Stimulated activated CD4-positive, alpha-beta T cell treated with anti-CD3 and anti-CD28 coated beads, Interleukin-2, amount 100 ng/mL, for 48 hours (primary cell): ENCODE measurements at places on chromosomes 12 and 14.

DNA sequence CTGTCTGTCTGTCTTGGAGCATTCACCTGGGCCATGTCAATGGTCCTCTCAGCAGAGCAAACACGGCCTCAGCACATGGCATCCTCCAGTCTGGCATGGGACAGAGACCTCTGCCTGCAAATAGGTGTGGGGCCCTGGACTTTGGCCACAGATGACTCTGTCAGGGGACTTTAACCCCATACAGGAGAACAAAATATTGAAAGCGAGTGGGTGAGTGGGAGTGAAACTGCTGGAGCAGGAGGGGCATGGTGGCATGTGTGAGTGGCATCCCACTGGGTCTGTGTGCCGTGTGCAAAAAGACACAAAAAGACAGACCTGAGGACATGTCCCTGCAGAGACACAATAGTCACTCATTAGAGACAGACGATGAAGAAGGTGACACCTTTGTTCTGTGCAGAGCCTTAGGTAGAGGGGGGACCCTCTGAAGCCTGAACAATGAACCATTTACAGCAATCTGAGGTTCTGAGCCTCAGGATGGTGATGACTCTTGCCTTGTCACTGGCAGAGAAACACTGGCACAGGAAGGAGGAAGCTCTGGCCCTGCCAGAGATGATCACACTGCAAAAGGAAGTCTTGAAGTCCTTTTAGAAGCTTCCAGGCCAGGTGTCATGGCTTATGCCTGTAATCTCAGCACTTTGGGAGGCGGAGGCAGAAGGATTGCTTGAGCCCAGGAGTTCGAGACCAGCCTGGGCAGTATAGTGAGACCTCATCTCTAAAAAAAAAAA is 7.5 kb downstream of the LAG3 start:
- no peak for DNase-seq

DNA sequence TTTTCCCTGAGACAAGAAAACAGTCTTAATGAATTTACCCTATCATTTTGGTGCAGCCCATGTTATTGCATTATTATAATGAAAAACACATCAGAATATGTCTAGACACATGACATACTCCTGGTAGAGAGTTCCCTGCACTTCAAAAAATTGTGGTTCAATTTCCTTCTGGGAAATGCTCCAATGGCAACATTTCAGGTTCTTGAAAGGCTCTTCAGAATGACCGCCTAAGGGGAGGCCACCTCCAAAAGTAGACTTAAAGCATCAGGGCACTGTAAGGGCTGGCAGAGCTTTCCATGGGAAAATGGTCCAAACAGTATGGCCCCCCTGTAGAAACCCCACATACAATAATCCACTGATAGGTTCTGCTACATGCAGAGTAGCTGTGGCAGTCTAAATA is 110.7 kb downstream of the SLC25A21 start:
- DNase-seq, result no peak

DNA sequence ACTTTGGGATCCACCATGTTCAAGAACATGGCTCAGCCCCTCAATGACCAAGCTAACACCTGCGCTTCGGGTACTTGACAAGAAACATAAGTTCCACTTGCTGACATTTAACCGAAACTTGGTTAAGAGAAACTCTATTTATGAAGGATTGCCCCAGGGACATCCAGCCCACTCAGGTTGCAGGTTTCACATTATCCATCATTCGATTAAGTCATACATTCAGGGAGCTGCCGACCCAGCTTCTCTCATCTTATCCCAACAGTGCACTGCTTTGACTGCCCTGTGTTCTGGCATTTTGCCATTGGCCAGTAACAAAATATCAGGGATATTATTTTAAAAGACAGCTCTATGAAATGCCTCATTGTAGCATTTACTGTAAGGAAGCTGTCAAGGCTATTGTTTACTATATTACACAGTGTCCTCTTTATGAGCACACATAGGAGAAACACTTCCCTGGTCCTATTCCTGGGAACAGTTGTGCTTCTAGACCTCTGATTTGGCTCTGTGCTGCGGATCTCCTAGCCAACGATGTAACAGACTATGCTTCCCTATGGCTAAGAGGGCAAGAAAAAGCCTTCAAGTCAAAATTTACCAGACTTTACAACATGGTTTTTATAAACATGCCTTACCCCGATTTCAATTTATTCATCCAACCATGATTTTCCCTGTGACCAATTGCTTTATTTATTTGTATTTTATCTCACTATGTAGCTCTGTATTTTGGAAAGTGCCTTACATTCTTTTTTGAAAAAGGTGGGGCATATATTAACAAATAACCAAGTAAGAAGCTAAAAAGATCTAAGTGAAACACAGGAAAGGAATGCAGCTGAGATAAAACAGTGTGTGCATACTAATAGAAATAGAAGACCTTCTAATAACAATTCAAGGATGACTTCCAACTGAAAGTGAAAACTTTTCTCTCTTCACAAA is 109.3 kb downstream of the ITPR2 start:
- no peak for DNase-seq

DNA sequence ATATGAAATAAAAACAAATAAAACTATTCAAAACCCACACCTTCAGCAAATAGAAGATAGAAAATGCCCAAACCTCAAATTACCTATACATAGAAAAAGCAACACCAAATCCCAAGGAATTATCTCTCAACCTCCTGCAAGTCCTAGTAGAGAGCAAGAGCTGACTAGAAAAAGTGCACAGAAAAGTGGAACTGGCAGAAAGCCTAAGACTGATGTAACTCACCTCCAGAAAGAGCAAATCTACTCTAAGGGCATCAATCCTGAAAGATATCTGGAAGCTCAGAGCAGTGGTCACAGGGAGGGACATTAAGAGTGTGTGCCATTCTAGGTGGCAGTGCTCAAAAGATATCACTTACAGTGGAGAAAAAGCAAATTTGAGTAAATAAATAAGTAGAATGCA is 62.1 kb upstream of the PLEKHG7 start:
- no peak for DNase-seq

DNA sequence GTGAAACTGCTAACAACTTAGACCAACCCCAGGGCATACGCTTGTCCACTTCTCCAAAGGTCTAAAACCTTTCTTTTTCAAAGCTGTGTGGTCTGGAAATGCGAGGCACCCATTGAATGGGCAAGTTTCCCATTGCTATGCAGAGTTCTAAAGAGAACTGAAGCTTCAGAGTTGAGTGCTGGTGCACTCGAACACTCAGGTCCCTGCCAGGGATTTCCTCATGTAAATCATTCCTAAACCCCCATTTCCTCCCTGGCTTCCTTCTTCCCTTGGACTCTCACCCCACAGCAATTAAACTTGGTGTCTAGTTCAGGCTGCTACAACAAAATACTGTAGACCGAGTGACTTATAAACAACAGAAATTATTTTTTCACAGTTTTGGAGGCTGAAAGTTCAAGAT is 2.2 kb upstream of the PXN start:
- DNase-seq, result no peak

DNA sequence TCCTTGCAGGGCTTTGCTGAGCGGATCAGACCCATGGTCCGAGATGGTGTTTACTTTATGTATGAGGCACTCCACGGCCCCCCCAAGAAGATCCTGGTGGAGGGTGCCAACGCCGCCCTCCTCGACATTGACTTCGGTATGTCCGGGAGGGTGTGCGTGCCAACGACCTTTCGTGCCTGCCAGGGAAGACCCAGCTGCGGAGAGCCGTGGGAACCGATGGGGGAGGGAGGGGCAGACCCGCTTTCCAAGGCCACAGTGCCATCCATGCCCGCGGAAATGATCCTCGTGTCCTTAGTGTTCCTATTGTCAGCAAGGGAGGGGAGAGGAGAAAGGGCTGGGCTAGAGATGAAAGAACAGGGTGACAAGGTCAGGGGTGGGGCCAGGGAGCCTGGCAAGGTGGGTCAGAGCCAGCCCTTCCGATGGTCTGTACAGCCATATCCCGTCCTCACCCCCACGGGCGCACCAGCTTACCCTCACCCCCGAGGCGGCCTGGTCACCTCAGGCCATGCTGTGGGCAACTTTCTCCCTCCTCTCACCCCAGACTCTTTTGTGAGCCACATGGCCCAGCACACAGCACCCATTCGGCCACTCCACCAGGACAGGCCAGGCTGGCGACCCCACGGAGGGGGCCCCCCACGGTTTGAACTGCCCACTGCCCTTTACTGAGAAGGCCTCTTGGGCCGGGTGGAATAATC is 11.7 kb upstream of the SIVA1 start:
- DNase-seq, result no peak

DNA sequence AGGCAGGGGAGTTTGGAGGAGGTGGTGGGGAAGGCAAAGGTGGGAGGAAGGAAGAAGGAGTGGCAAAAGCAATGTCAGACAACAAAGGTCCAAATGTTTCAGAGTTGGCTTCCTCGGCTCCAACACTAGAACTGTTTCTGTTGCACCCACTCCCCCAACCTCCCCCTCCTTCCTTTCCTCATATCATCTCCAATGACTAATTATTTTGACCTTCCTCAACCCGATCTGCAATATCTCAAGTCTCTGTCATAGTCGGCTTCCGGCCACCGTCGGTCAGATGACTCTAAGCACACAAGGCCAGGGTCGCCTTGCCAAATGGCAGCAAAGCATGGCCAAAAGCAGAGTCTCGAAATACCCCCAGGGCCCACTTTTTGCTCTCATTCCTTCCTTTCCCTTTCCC is 637.0 kb upstream of the TBX3 start:
- DNase-seq, result no peak

DNA sequence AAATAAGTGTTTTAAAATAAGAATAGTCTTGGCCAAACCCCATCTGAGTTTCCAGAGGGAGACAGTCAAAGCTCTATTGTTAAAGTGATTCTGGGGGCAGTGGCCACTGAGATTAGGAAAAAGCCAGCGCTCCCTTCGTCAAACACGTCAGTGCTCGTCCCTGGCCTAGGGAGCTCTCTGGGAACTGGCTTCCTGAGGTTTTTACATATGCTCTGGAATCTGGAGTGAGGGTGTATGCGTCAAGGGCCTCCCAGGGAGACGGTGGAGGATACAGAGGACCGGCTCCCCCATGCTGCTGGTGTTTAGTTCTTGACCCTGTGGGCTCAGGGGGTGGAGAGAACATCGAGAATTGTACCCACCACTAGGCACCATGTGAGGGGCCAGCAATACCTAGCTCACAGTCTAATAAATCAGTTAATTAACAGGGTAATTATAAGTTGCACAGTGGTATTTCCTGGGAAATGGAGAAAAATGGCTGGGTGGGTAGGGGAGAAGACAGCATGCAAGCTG is 87.0 kb downstream of the SLC25A47 start:
- no peak for DNase-seq

GRCh38 chr12:6263931-6264330 is 46.6 kb upstream of the PLEKHG6 start:
- no peak for DNase-seq

DNA sequence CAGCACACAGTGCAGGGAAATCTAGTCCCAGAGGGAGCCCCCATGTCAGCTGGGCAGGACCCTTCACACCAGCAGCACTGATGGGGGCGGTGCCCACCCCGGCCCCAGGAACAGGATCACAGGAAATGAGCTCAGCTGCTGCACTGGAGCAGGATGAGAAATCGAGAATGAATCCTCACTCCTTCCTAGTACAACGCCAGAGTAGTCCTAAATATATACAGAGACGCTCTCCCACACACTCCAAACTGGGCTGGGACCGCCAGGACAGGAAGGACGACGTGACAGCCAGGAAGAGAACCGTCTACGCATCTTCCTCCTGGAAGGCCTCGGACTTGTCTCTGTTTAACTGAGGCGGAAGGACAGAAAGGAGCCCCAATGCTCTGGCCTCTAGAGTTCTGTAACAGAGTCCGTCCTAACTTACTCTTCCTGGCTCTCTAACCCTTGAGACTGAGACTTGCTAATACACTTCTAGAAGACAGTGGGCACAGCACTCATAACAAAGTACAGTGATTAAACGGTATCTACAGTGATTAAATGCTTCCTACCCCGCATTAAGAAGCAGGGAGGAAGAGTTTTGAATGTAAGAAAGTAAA is 33.4 kb downstream of the CDC42BPB start:
- no peak for DNase-seq

GRCh38 chr12:56119361-56119796 is 1.3 kb downstream of the ZC3H10 start:
- peak; percentile 48 for DNase-seq

- no peak for DNase-seq
These were observed 4.0 kb downstream of the HOXC8 start for GRCh38 chr12:54012631-54013409.

- no peak for DNase-seq
These were observed 26.9 kb downstream of the MYRFL start for GRCh38 chr12:69851976-69852375.

- DNase-seq, result no peak
These were observed 710.6 kb downstream of the SLC6A15 start for GRCh38 chr12:84201976-84202375.

DNA sequence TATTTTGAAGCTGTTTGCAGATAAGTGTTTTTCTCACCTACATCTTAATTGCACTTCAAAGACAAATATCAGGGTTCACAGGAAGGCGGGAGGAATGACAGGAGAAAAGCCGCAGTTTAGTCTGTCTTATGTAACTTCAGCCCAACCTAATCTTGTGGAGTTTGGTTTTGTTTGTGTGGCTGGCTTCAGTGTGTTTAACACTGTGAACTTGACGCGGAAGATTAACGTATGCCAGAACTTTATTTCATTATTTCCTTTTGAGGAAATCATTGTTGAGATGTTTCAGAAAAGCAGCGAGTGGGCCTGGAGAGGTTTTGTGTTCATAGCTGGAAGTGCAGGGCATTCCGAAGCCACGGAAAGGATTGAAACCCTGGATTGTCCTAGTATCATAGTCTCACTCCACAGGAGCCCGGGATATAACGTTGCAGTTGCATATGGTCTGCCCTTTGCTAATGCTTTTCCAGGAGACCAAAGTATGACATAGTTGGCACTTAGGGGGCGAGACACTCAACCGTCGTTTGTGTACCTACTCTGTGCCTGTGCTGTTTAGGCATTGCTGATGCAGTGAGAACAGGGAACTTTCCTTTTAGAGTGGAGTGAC is 2.0 kb downstream of the PELI2 start:
- no peak for DNase-seq

DNA sequence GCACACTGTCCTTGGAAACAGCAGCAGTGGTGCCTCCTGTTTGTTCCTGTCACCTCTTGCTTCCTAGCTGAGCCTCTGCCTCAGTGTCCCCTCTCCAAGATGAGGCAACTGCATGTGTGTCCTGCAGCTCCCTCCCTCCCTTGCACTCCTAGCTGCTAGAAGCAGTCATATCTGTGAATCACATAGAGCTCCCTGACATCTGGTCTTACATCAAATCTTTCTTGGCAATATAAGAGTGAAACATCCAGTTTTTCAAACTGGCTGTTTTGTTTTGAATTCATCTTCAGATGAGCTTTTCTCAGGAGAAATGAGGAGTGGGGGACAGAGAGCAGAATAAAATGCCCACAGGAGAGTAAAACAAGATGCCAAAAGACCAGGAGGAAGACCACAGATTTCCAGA is 103.7 kb downstream of the VCPKMT start:
- no peak for DNase-seq

- DNase-seq, result no peak
These were observed 5.0 kb downstream of the CRIP2 start for GRCh38 chr14:105479431-105480158.
